ENCODE measurements at places on chromosomes 12 and 14. TPM values are rescaled to one million over a fixed set of nuclear protein-coding genes. Genes with fewer than 3 reads are reported as not detected.

Gene SLC17A8
- not detected for total RNA-seq

Gene GALNT9
- total RNA-seq = 2.6 TPM

Gene ITGB7
- total RNA-seq = 1.9 TPM

Gene RNF212B
- not detected for total RNA-seq

Gene CEBPE
- not detected for total RNA-seq
